ENCODE measurements at places on chromosomes 7 and 10. TPM values are rescaled to one million over a fixed set of nuclear protein-coding genes. Genes with fewer than 3 reads are reported as not detected.

The LRRC17 gene
- 1.8 TPM for total RNA-seq

The SPAM1 gene
- not detected for total RNA-seq

The PCBD1 gene
- total RNA-seq = 79.4 TPM

The MYO1G gene
- total RNA-seq = 0.78 TPM

The PAPSS2 gene
- 13.4 TPM for total RNA-seq

The ANXA7 gene
- total RNA-seq = 100 TPM

The RBP3 gene
- total RNA-seq = not detected

The PLXNA4 gene
- 18.0 TPM for total RNA-seq

The NCF1 gene
- total RNA-seq = 3.0 TPM

The STRIP2 gene
- 8.5 TPM for total RNA-seq

The TLX1 gene
- total RNA-seq = not detected

The TMEM140 gene
- 10.7 TPM for total RNA-seq

The MSS51 gene
- total RNA-seq = 2.0 TPM

The OPN4 gene
- total RNA-seq = 0.31 TPM
